ENCODE measurements at places on chromosomes 4 and X. TPM values are rescaled to one million over a fixed set of nuclear protein-coding genes. Genes with fewer than 3 reads are reported as not detected.

DNA sequence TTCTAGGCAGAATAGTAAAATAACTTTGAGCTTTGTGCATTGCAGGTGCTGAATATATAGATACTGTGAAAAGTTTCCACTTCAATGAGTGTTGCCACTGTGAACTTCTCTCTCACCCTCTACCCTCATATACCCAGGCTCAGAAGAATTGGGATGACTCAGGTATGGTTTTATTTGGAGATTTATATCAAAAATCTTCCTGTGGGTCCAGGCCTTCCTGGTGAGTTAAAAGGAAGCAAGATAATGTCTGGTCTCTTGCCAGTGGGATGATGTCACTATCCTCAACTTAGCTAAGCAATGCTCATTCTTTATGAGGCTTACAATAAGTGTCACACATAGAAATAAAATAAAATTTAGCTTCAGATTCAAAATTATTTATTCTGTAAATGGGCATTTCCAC, 153.3 kb upstream of the TENT5D start:
- DNase-seq: peak; percentile 47

- DNase-seq: no peak
These were observed 111.7 kb downstream of the SYNPO2 start for GRCh38 chr4:119000400-119000799.

- DNase-seq: no peak
These were observed 710.6 kb upstream of the HS3ST1 start for GRCh38 chr4:12139296-12139695.

DNA sequence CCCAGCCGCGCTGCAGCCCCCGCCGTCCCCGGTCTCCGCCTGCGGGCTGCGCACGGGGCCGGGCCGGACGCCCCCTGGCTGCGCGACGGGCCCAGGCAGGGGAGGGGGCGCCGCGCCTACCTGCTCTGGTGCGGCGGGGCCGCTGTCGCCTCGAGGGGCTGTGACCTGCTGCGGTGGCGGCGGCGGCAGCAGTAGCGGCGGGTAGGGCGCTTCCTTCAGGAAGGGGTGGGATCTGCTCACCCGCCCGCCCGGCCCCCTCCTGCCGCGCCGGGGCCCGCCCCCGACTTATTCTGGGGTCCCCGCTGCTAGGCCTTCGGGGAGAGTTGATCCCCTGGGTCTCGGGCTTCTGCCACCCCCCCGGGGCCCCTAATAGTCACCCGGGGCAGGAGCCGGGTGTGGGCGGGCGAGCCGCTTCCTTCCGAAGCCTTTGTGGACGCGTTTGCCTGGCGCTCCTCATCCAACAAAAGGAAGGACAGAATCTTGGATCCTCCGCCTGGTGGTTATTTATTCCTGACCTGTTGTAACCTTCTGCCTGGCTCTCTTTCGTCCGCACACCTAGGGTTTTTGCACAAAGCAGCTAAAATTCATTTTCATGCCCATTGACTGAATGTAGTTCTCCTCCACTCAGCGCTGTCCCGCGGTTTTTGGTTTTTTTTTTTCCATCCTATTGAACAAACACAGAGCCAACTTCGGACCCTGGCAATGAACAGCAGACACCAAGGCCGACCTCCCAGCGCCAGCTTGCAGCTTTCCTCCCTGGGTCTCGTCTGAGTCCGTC, at the start of gene TMEM150C:
Gene TMEM150C, minus strand, starts transcription at position 203 of the 778 bp plus-strand sequence. CDS start 57,331 bp downstream, outside the sequence.
- peak; percentile 15 for DNase-seq

DNA sequence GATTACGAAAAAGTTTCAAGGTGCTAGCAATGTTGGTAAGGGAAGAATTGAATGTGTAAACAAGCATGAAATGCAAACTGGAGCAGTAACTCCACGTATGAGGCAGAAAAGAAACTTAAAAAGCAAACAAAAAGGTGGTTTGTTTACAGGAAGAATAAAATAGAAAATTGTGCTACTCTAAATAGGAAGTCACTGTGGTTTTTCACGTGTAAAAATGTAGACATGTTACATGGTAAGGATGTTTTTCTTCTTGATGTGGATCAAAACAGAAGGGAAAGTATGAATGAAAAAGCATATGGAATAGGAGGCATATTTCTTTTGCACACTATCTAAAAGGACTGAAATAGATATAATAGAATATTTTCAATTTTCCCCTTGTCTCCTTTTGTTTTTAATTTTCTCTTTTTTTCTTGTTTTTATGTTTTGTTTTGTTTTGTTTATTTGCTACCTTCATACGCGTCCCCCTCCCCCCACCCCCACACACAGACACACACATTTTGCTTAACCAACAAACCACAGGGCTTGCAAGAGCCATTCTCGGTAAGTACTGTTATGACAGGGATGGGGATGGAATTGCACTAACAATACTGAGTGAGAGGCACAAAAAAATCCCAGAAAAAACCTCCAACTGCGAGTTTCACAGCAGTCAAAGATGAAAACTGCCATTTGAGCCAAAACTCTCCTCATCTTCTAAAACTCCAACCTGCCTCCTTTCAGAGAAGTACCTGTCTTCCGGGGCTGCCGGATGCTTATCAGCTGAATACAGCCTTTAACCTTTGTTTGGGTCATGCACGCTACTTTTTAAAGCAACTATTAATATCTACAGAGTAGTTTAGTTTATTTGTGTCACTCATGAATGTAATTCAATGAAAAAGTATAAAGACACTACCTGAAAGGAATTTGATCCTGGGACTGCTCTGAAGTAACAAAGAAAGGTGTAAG, 135.8 kb downstream of the IL15 start:
- DNase-seq: no peak

- no peak for DNase-seq
These were observed 127.0 kb upstream of the DDIT4L start for GRCh38 chr4:100317032-100317864.

- peak; percentile 39 for DNase-seq
These were observed 51.0 kb upstream of the NHSL2 start for GRCh38 chrX:71859637-71860036.

DNA sequence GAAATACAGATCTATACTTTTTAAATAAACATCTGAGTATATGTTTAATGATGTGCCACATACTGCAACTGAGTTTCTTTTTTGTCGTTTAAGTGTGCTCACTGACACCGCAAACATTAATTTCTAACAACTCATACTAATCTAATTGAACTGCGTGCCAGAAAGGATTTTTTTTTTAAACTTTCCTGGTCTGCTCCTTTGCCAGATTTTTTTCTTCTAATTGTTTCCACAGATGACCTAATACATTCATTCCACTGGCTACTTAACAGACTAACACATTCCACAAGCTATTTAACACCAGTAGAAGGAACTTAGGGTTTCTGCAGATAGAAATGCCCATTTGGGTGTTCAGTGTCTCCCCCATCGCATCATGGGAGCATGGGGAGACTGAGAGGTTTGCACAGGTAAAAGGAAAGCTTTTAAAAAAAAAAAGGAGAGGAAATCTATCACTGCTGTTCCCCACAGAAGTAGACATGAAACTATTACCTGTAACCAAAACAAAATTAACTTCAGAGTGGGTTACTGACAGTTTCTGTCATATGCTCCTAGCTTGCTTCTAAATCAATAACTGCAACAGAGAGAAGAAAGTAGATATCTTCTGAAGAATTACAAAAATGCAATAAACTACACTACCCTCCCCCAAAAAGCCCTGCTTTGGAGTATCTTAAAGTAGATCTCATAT, 31.6 kb downstream of the SH3KBP1 start:
- DNase-seq: no peak

- no peak for DNase-seq
These were observed 180.2 kb downstream of the FRAS1 start for GRCh38 chr4:78237360-78237759.

- DNase-seq: no peak
These were observed 870.2 kb downstream of the C4orf33 start for GRCh38 chr4:129966175-129966574.

GRCh38 chr4:150006197-150006596, 72.0 kb upstream of the DCLK2 start:
- DNase-seq: no peak

- no peak for DNase-seq
These were observed 97.4 kb upstream of the MED14 start for GRCh38 chrX:40832723-40833122.

- no peak for DNase-seq
These were observed 51.9 kb upstream of the USP9X start for GRCh38 chrX:41033299-41033698.

- DNase-seq: no peak
These were observed 447.0 kb upstream of the GALNT7 start for GRCh38 chr4:172721659-172722058.

GRCh38 chr4:6668391-6668790, 25.3 kb upstream of the S100P start:
- peak; percentile 72 for DNase-seq

DNA sequence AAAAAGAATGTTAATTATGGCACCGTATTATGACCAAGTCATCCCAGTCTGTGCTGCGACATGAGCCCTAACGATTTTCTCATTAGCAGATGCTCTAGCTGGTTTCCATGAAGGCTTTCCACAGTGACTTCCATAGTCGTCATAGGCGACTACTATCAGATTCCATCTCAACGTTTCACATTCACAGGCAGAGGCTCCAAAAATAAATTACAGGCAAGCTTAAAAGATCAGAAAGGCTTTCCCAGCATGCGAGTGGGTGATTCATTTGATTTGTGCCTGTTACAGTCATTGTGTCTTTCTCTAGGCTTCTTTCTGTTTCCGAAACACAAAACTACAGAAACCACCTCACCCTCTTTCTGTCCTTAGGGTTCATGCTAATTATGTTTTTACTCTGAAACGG, 43.2 kb downstream of the PALLD start:
- DNase-seq: peak; percentile 62

GRCh38 chr4:158530381-158530780, 8.7 kb downstream of the RXFP1 start:
- DNase-seq: no peak

DNA sequence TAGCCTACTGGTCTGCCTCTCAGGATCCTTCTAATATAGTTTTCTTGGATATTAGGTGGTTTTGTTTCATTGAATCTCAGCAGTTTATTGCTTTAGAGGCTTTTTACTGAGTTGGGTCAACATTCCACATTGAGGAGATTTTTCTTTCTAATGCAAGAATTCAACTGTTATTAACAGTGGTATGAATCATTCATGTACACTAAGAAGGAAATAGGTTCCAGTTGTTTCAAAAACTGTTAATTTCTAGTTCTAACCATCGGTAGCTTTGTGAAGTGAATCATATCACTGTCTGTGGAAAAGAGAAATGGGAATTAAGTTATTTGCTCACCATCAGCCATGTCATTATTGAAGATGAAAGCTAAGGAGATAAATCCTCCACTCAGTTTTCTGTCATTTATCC, 331.5 kb downstream of the RPA4 start:
- no peak for DNase-seq

DNA sequence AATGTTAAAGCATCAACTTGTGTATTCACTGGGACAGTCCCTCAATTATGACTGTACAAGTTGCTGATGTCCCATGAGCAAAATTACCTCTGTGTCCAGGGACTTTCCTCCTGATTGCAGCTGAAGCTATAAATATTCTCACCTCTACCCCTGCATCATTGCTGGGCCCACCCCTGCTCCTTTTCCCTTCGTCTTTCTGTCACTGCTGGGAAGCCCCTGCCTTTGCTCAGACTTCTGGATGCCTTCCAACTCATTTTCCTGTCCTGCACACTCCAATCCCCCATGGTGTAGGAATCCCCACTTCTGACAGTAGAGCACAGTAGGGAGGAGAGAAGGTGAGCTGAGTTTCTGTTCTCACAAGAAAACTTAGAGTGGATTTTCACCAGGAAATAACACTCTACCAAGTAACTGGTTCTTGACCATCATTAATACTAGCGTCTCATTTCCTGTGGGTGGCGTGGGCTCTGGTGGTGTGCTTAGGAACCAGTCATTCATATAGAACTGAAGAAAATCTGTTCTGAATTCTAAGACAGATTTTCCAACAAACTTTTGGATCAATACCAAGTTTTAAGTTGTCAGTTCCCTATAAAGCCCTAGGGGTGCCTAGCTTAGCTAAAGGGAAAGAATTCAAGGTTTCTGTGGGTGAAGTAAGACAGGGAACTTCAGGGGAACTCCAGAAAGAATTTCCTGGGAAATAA, 136.2 kb upstream of the MED14 start:
- peak; percentile 10 for DNase-seq

GRCh38 chr4:119861731-119862130, 204.9 kb downstream of the MAD2L1 start:
- DNase-seq: no peak

GRCh38 chr4:78707268-78707667, 68.9 kb upstream of the BMP2K start:
- DNase-seq: no peak

DNA sequence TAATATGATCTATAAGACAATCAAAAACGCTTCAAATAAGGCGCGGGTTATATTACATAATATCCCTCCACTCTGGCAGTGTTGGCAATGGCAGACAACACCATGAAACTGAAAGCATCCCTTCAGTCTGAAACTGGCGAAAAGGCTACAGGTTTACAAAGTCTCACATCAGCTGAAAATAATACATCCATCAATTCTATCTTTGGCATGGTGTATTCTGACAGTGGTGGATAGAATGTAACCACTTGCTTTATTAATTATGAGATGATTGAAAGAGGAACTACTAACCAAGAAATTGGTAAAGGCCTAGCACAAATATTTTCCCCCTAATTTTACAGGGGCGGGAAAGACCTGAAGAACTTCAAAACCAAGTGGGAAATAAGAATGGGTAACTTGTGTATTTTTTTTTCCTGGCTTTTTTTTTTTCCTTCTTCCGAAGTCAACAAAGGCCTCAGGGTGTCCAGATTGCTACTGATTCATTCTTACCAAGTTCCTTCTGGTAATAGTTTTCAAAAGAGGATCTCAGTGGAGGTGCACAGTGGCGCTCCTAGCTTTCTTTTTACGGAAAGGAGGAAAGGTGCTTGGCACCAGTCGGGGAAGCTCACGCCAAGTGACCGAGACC, 728 bp downstream of the UBA6 start:
- no peak for DNase-seq

DNA sequence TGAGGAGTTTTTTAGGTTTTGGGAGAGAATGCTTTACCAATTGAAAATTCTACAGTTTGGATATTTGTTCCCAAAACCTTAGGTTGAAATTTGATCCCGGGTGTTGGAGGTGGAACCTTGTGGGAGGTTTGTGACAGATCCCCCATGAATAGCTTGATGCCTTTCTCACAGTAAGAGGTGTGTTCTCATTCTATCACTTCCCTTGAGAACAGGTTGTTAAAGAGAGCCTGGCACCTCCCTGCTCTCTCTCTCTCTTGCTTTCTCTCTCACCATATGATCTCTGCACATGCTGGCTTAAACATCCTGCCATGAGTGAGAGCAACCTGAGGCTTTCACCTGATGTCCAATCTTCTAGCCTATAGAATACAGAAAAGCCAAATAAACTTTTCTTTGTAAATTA, 1475.5 kb upstream of the AGA start:
- DNase-seq: no peak

GRCh38 chr4:6731780-6732179, 15.8 kb downstream of the BLOC1S4 start:
- DNase-seq: no peak

GRCh38 chrX:118928151-118928550, 46.3 kb upstream of the LONRF3 start:
- no peak for DNase-seq

USP26 gene
- not detected for total RNA-seq

NALF2 gene
- 0.51 TPM for total RNA-seq

KCND1 gene
- 0.46 TPM for total RNA-seq

MAMLD1 gene
- 12.3 TPM for total RNA-seq

EDA2R gene
- total RNA-seq: 0.40 TPM

STAG2 gene
- 74.1 TPM for total RNA-seq

All from Daoy (cell line).